Esophagus (tissue), 2 donors: ENCODE measurements at places on chromosomes 3 and 15. TPM values are rescaled to one million over a fixed set of nuclear protein-coding genes. Genes with fewer than 3 reads are reported as not detected.

Gene TPRG1
- polyA plus RNA-seq: 50.3 TPM

Gene PRSS50
- polyA plus RNA-seq: 0.06 TPM

Gene PTX3
- polyA plus RNA-seq: 0.10 TPM

Gene CPN2
- not detected for polyA plus RNA-seq

Gene IL20RB
- 85.1 TPM for polyA plus RNA-seq

Gene RASGRP1
- polyA plus RNA-seq: 4.0 TPM
